ENCODE measurements at places on chromosomes 3 and 15. TPM values are rescaled to one million over a fixed set of nuclear protein-coding genes. Genes with fewer than 3 reads are reported as not detected.

CXCR6 gene
- total RNA-seq, result 3.3 TPM

IL17RD gene
- total RNA-seq, result 0.30 TPM

INKA1 gene
- total RNA-seq, result 13.6 TPM

CCDC33 gene
- total RNA-seq, result 3.8 TPM

CALML4 gene
- 3.6 TPM for total RNA-seq

TXNRD3 gene
- 12.8 TPM for total RNA-seq

CRYBG3 gene
- total RNA-seq, result 23.8 TPM

CADPS gene
- total RNA-seq, result not detected

CFAP100 gene
- total RNA-seq, result 55.4 TPM

- H3K4me3 ChIP-seq, result no peak overlapping the region
- peak overlapping the region; percentile 24 for H3K27ac ChIP-seq
- no peaks in the 10 kb centered on the region for H3K4me1 ChIP-seq
- peaks cover 2% of the 10 kb centered on the region for H3K36me3 ChIP-seq
- DNase-seq, result no peak
- no peaks in the 10 kb centered on the region for H3K27me3 ChIP-seq
Measured at GRCh38 chr15:55494931-55495330, 13.1 kb downstream of the DNAAF4 start.

GRCh38 chr15:45168751-45169551 is 18.8 kb downstream of the SHF start:
- H3K36me3 ChIP-seq, result peaks cover 5% of the 10 kb centered on the region
- H3K27ac ChIP-seq, result peak overlapping the region; percentile 15
- no peaks in the 10 kb centered on the region for H3K27me3 ChIP-seq

- DNase-seq, result no peak
- H3K36me3 ChIP-seq, result no peaks in the 10 kb centered on the region
- no peak overlapping the region for H3K4me3 ChIP-seq
Measured at GRCh38 chr3:197168606-197169005, 129.8 kb downstream of the DLG1 start.

- H3K4me1 ChIP-seq, result no peaks in the 10 kb centered on the region
- H3K27me3 ChIP-seq, result no peaks in the 10 kb centered on the region
- H3K27ac ChIP-seq, result no peak overlapping the region
Measured at GRCh38 chr3:193168931-193169330, 72.1 kb upstream of the PLAAT1 start.

- H3K27ac ChIP-seq, result no peak overlapping the region
- peak; percentile 96 for DNase-seq
- no peaks in the 10 kb centered on the region for H3K36me3 ChIP-seq
- peaks cover 43% of the 10 kb centered on the region for H3K4me1 ChIP-seq
Measured at GRCh38 chr15:77538793-77539497, 93.8 kb downstream of the LINGO1 start.

DNA sequence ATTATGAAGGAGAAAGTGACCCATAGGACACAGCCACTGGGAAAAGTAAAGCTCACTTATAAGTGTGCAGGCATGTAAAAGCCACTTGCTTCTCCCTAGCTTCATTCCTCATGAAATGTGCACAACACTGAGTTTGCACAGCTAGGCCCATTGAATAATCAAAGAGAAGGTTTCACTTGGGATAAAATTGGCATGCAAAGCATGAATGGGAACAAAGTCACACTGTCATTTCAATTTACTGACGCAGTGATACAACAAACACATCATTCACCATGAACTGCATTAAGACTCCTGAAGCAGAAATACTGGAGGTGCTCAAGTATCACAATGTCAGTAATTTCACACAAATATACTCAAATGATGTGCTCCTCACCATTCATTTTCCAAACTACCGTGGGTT is 61.1 kb downstream of the KCNMB2 start:
- no peak overlapping the region for H3K27ac ChIP-seq
- DNase-seq, result no peak
- H3K4me3 ChIP-seq, result no peak overlapping the region
- H3K27me3 ChIP-seq, result no peaks in the 10 kb centered on the region

- H3K4me3 ChIP-seq, result no peak overlapping the region
- no peaks in the 10 kb centered on the region for H3K4me1 ChIP-seq
- DNase-seq, result peak; percentile 26
- H3K27me3 ChIP-seq, result no peaks in the 10 kb centered on the region
- no peaks in the 10 kb centered on the region for H3K36me3 ChIP-seq
Measured at GRCh38 chr3:75136100-75136897, 521.8 kb upstream of the CNTN3 start.

DNA sequence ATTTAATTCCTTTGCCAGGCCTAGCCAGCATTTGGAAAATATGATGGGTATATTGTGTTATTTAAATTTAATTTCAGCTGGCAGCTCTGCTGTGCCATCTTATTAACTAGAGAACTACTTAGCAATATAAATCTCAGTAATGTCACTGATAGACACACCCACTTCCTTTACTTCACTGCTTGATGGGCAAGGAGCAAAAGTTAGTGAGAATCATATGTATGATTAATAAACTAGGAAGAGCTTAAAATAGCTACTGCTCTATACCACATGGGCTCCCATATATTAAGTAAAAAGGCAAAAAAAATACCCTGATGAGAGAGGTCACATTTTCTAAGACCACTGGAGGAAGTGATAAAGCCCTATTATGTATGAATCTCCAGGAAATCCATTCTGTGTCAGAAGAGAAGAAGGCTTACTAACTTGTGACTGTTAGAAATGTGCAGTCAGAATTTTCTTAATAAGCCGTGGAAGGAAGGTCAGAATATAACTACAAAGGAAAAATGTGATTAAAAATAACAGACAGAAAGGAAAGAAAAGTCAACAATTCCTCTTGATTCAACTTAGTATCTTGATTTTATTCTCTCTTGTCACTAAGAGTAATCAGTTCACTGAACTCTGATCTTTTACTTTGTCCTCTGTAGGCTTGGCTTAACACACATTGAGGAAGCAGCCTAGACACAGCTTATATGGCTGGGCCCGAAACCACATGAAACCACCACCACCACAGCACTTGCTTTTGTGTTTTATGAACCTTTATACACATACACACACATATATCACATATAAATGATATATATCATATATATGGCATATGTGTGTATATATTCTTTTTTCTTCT is 1233.9 kb upstream of the ALCAM start:
- H3K27me3 ChIP-seq, result no peaks in the 10 kb centered on the region
- H3K4me3 ChIP-seq, result no peak overlapping the region
- no peak for DNase-seq
- no peaks in the 10 kb centered on the region for H3K4me1 ChIP-seq
- no peak overlapping the region for H3K27ac ChIP-seq

DNA sequence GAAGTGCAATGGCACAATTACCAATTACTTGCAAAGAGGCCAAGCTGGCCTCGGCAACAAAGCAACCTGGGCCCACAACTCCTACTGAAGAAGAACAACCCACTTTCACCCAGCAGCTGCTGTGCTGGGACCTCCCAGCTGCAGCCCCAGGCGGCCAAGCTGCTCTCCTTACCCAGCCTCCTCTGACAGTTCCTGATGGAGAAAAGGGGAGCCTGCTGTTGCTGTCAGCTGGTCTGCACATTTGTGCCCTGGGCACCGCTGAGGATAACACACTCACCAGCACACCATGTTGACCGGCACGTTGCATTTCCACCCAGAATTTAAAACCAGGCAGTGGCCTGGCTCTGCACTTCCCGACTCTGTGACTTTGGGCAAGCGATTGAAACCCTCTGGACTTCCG is 33.6 kb downstream of the SSUH2 start:
- DNase-seq, result no peak
- no peaks in the 10 kb centered on the region for H3K27me3 ChIP-seq
- peaks cover 13% of the 10 kb centered on the region for H3K4me1 ChIP-seq
- H3K36me3 ChIP-seq, result no peaks in the 10 kb centered on the region

- H3K36me3 ChIP-seq, result no peaks in the 10 kb centered on the region
- no peaks in the 10 kb centered on the region for H3K27me3 ChIP-seq
- H3K4me3 ChIP-seq, result no peak overlapping the region
- H3K27ac ChIP-seq, result no peak overlapping the region
- DNase-seq, result no peak
Measured at GRCh38 chr15:34023907-34024306, 15.1 kb downstream of the AVEN start.

DNA sequence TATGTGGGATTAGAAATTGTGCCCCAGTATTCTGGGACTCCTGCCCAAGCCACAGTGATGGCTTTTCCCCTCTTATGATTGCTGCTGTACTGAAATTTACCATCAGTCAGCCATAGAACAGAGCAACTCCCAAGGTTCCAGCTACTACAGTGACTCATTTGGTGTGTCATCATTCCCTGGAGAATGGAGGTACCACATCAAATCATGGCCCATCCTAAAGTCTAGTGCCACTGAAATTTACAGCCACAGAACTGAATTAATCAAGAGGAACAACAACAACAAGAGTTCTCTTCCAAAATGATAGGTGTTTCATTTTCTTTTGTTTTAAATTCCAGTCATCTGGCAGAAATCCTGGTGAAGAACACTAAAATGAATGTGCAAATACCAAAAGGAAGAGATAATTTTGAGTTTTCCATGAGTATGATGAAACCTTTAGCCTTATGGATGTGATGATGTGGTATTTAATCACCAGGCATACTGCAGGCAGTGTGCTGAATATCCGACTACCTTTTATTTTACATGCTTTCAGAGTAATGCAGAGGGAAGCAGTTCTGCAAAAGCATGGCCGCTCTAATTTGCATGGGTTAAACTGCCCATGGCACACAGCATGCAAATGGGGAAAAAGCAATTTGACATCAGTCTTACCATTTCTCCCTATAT is 75.6 kb upstream of the SLC2A2 start:
- no peak overlapping the region for H3K27ac ChIP-seq
- H3K36me3 ChIP-seq, result peaks cover 6% of the 10 kb centered on the region
- no peak overlapping the region for H3K4me3 ChIP-seq
- no peaks in the 10 kb centered on the region for H3K27me3 ChIP-seq
- H3K4me1 ChIP-seq, result no peaks in the 10 kb centered on the region

DNA sequence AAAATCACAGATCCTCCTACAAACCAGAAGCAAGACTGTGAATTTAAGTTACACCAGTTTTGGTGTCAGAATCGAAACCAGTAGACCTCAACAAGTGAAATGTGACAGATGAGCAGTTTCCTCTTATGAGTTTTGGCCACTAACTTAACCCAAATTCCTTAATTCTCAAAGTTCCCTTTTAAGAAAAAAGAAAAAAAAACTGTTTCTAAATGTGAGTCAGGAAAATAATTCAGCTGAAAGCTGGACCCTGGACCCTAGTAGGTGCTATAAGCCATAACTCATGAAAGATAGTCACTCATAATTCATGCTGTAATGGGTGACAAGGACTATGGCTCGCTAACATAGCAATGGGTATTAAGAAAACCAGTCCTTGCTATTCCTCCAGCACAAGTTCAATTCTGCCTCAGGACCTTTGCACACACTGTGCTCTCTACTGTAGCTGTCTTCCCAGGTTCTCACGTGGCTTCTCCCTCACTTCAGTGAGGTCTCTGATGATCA is 9.0 kb upstream of the THRB start:
- H3K4me1 ChIP-seq, result no peaks in the 10 kb centered on the region
- H3K27me3 ChIP-seq, result no peaks in the 10 kb centered on the region
- no peak overlapping the region for H3K27ac ChIP-seq
- no peak overlapping the region for H3K4me3 ChIP-seq

DNA sequence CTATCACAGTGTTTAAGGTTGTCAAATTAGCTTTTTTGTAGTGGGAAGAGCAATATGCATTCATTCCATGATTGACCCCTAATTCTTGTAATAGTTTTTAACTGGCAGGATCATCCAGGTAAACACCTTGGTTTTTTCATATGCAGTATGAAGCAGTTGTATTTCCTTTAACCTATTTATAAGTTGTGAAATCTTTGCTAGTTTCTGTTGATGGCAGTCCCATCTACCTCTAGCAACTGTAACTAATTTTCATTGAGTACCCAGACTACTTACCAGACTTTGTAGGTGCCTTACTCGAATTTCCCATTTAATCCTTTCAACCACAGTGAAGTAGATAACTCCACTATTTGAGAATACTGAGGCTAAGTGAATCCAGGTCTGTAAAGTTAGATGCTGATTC is 6.1 kb downstream of the FXR1 start:
- no peaks in the 10 kb centered on the region for H3K27me3 ChIP-seq
- DNase-seq, result no peak
- H3K36me3 ChIP-seq, result no peaks in the 10 kb centered on the region

DNA sequence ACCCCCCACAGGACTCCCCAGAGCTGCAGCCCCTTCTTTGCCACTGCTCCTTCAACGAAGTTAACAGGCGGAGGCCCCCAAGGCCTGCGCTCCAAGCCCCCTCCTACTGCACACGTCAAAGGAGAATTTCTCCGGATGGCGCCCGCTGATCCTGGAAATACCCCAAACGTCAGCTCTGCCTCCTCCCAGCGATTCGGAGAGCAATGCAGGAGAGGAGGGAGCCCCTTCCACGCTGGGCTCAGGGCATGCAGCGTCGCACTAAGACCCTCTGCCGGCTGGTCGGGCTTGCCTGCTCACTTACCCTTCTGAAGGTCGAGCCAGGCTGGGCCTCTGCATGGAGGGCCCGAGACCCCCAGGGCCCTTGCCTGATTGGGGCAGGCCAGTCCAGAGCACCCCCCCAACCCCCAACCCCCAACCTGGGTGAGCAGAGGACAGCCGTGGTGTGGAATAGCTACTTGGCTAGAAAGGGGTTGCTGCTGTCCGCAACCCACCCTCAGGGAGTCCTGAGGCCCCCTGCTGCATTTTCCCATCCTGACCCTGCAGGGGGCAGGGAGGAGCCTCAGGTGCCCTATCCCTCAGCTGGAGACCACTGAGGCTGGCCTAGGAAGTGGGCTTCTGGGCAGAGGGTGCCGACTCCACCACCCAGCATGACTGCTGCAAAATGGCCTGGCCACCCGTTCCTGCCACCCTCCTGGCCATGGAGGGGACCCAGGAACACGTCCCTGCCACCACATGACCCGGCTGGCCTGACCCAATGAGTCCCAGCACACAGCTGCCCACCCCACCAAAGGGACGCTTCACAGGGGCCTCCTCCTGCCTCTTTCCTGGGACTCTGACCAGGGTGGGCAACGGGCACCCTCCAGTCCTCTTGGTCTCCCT is 976 bp downstream of the ATP2B2 start:
- H3K36me3 ChIP-seq, result no peaks in the 10 kb centered on the region
- H3K4me1 ChIP-seq, result peaks cover 9% of the 10 kb centered on the region
- H3K27ac ChIP-seq, result no peak overlapping the region
- no peaks in the 10 kb centered on the region for H3K27me3 ChIP-seq
- no peak overlapping the region for H3K4me3 ChIP-seq

GRCh38 chr3:35757991-35758757 is 118.8 kb downstream of the ARPP21 start:
- no peaks in the 10 kb centered on the region for H3K4me1 ChIP-seq
- no peak overlapping the region for H3K4me3 ChIP-seq
- H3K36me3 ChIP-seq, result no peaks in the 10 kb centered on the region

GRCh38 chr3:23083701-23084100 is 119.4 kb upstream of the UBE2E2 start:
- no peaks in the 10 kb centered on the region for H3K4me1 ChIP-seq
- H3K4me3 ChIP-seq, result no peak overlapping the region
- no peaks in the 10 kb centered on the region for H3K27me3 ChIP-seq

Measured in upper lobe of left lung (tissue), 6 donors.